A549 treated with GW870086 at 1 μM for 4 hours (cell line): ENCODE measurements at places on chromosomes 16 and 17. TPM values are rescaled to one million over a fixed set of nuclear protein-coding genes. Genes with fewer than 3 reads are reported as not detected.

The BCAR1 gene
- total RNA-seq, result 108 to 148 TPM (median 143 TPM) in 5 replicates

The TERB1 gene
- total RNA-seq, result not detected in 5 replicates

The KRTAP1-5 gene
- not detected in 5 replicates for total RNA-seq

The TEKT5 gene
- 0.14 TPM in 1 of 5 replicates, not detected in the others for total RNA-seq

The FAM171A2 gene
- 2.6 to 4.2 TPM (median 3.5 TPM) in 5 replicates for total RNA-seq

The CETP gene
- not detected in 5 replicates for total RNA-seq

The ALDH3A2 gene
- 167 to 211 TPM (median 192 TPM) in 5 replicates for total RNA-seq

The PNMT gene
- total RNA-seq, result 0.20 to 0.23 TPM in 2 of 5 replicates, not detected in the others

The KRTAP3-2 gene
- 0.28 to 0.34 TPM (median 0.31 TPM) in 3 of 5 replicates, not detected in the others for total RNA-seq

The TACO1 gene
- 49.0 to 57.3 TPM (median 55.2 TPM) in 5 replicates for total RNA-seq

The KRT10 gene
- total RNA-seq, result 93.1 to 121 TPM (median 103 TPM) in 5 replicates

The SPNS3 gene
- total RNA-seq, result 0.12 TPM in 1 of 5 replicates, not detected in the others

The ITGAD gene
- 0.07 TPM in 1 of 5 replicates, not detected in the others for total RNA-seq

The LPCAT2 gene
- total RNA-seq, result 4.0 to 7.4 TPM (median 4.7 TPM) in 5 replicates

The GGA3 gene
- total RNA-seq, result 22.1 to 30.9 TPM (median 28.0 TPM) in 5 replicates

The PRDM7 gene
- not detected in 5 replicates for total RNA-seq

The RETREG3 gene
- total RNA-seq, result 24.4 to 27.7 TPM (median 26.4 TPM) in 5 replicates
